ENCODE measurements at places on chromosomes 7 and 10.

DNA sequence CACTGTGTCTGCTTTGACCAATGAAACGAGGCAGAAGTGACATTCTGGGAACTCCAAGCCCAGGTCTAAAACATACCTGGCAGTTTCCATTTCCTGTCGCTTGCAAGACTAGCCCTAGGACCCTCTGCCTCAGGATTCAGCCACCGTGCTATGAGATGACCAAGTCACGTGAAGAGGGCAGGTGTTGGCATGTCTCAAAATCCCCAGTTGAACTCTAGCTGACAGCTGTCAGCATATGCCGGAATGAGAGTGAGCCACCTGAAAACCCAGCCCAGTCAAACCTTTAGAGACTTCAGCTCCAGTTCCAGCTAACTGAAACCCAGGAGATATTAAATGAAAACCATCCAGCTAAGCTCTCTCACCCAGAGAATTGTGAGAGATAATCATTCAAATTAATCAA, 89.9 kb upstream of the PPP1R3A start:
- no peak for DNase-seq

DNA sequence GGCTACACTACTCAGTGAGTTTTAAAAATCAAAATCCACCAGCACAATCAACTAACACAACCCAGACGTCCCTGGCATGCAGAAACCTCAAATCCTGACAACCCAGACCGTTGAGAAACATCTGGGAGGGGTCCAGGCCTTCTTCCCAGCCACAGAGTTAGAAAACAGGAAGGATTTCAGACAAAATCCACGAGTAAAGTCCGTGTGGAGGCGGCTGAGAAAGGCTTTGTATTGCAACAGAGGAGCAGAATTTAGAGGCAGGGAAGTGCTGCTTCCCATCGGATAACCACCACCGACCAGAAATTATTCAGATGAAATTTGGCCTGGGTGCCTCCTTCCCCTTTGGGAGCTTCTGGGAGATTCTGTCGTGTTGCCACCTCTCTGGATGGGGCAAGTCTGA, 61.5 kb downstream of the TNS3 start:
- no peak for DNase-seq

- DNase-seq, result no peak
Measured at GRCh38 chr7:158519633-158520174, 67.9 kb downstream of the PTPRN2 start.

- DNase-seq, result no peak
Measured at GRCh38 chr10:6385665-6386064, 182.9 kb downstream of the PFKFB3 start.

DNA sequence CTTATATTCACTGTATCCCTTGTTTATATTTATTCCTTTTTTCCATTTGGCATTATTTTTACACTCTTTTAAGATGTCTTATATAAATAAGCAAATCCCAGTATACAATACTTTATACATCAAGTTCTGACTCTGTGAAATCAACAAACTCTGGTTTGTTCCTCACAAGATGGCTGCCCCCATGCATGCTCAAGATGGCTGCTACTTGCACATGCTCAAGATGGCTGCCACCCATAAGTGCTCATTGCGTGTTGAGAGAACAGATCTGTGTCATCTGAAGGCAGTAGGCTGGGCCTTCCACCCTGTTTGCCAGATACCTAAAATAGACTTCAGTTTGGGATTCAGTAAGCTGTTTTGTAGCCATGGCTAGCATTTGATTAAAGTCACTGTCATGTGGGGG, 666.2 kb downstream of the TYW1 start:
- DNase-seq, result no peak

All from SK-N-SH (cell line).